ENCODE measurements at places on chromosomes 6 and 20.
A peak's percentile ranks its signal among the peaks of the same experiment; 100 is the strongest.

- DNase-seq: no peak
These were observed 26.1 kb upstream of the KCNB1 start for GRCh38 chr20:49508435-49509199.

DNA sequence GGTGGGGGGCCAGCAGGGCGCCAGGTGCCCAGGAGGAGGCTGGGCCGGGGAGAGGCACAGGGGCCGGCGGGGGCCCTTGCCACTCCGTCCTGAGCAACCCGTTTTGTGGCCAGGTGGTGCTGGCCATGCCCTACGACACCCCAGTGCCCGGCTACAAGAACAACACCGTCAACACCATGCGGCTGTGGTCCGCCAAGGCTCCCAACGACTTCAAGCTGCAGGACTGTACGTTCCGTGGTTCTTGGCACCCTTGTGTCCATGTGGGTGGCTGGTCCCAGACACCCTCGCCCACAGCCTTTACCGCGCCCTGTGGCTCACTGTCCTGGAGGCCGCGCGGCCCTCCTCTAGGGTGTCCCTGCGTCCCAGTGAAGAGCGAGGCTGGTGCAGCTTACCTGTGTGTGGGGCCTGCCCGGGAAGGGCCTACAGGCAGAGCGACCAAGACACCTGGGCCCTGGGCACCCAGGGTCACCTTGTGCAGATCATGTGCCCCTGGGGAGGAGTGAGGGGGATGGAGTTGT is 28.7 kb downstream of the PYGB start:
- no peak for DNase-seq

- DNase-seq: no peak
These were observed 32.1 kb downstream of the C20orf173 start for GRCh38 chr20:35497320-35497719.

DNA sequence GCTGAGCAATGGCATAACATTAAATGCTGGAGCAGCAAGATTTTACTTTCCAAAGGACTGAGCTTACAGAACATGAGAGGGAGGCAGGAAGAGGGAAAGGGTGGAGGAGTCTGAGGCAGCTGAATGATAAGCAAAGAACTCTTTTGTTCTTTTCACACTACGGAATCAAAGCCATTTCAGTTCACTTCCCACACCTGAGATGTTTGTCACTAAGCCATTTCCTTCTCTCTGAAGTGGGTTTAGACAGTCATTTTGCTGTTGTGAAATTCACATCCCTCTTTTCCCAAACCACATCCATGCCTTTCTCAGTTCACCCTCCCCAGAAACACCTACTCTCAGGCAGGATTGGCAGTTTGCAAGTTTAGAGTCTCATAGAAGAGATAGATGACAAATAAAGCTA is 267.9 kb downstream of the ADGRG6 start:
- peak; percentile 38 for DNase-seq

- DNase-seq: no peak
These were observed 202.5 kb downstream of the TFAP2B start for GRCh38 chr6:51021171-51021570.

DNA sequence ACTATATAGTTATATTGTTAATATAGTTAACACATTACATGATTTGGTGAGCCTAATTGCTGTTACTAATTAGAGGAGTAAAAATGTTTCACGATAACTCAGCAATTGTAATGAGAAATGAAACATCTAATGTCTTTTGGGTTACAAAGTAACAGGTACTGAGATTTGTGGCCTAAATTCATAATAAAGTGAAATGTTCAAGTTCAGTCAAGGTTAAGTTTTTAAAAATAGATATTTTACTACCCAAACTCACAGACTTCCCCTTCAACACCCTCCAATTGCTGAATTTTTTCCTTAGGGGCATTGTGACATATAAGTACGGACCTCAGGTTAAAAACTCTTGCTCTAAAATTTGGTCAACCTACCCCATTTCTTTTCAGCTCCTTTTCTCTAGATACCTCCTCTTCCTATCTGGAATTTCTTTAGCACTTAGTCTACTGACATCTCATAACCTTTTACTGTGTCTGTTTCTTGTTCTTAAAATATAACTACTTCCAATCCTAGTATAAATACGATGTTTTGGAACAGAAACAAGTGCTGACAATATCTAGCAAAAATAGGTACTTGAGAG is 112.3 kb upstream of the PRSS16 start:
- no peak for DNase-seq

GRCh38 chr20:49671433-49671832 is 42.2 kb downstream of the B4GALT5 start:
- no peak for DNase-seq

DNA sequence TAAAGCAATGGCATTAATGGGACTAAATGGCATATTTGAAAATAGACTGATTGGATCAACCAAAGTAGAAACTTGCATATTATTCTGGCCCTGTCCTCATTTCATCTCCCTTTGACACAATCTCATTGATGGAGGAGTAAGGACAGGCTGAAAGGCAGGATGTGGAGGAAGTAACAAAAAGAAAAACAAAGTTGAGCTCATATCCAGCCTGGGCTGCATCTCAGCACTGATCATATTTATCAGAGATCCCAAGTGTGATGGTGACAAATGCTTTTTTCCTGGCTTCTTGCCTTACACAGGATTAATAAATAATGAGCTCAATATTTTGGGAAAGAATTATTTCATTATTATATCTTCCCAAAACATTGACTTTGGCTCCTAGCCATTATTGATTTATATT is 622.7 kb downstream of the CD109 start:
- no peak for DNase-seq

DNA sequence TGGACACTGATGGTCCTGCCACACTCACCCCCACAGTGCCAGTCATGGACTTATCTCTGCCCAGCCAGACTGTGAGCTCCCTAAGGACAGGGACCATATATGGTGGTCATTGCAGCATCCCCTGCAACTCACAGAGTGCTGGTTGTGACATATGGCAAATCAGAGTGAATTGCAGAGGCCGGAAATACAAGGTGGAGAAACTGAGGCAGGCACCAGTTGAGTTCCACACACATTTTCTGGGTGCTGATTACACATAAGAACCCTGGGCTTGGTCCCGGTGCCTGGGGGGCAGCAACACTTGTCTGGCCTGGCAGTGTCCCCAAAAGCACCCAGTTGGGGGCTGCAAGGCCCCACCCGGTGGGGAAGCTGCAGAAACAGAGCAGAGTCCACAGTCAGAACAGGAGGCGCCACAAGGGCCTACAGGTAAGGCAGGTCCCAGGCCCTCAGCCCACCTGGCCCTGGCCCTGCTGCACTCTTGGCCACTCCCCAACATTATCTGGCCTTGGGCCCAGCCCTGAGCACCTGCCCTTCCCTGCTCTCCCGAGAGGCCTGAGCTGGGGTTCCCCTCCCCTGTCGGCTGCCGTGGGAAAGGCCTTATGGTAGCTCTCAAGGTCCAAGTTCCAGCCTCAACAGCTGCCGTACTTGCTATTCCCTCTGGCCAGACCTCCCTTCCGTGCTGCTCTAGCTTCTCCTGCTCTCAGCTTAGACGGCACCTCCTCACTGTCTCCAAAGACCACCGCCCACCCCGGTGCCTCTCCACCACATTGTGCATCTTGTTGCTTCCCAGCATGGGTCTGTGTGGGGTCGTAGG is 140.8 kb upstream of the PTPN1 start:
- DNase-seq: no peak

- no peak for DNase-seq
These were observed 16.7 kb upstream of the TGM6 start for GRCh38 chr20:2364044-2364443.

DNA sequence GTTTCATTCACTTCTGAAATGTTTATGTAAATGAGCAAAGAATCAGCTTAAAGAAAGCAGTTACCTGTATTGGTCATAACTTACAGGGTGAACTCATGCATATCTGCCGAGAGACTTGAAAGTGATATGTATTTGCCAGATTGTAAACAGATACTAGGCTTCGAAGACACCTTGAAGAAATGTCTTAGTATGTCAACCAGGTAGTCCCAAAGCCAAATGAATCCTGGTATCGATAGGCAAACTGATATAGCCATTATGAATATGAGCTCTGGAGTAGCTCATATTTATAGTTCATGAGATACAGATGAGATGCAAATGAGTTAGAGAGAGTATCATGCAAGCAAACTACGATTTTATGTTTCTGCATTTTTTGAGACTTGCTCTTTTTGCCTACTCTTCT is 55.8 kb downstream of the RNF182 start:
- DNase-seq: no peak

- DNase-seq: no peak
These were observed 2.6 kb downstream of the TRIM39 start for GRCh38 chr6:30329331-30329730.

DNA sequence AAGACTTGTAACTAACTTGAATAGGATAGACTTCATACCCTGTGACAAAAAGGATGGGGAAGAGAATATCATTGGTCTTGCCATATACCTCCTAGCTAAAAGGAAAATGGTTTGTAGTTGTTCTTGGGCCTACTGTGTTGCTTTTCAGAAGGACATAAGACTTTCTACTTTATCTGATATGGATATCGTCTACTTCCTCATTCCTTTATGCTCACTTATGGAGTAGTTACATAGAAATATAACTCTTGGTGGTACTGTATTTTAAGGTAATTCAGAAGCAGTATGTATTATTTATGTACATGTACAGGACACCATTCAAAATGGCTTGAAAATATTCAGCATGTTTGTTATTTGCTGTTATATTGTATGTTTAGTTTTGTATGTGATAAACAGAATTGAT is 8.0 kb downstream of the FAM217B start:
- DNase-seq: no peak

GRCh38 chr20:31990641-31991338 is 19.4 kb upstream of the CCM2L start:
- no peak for DNase-seq

GRCh38 chr20:22217712-22218352 is 366.5 kb downstream of the FOXA2 start:
- DNase-seq: no peak

DNA sequence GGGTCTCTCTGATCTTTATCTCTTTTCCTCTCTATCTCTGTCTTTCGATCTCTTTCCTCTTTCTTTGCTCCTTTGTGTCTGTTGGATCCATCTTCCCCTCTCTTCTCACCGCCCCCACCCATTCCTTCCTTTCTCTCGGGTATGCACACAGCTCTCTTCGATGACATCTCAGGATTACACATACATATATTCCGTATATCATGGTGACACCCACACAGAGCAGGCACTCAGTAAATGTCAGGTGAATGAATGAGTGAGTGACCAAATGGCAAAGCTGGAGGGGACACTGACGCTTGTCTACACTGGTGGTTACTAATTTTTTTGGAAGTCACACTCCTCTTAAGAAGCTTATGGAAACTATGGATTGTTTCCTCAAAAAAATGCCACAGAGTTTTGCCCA is 9.9 kb downstream of the VSTM2L start:
- no peak for DNase-seq

DNA sequence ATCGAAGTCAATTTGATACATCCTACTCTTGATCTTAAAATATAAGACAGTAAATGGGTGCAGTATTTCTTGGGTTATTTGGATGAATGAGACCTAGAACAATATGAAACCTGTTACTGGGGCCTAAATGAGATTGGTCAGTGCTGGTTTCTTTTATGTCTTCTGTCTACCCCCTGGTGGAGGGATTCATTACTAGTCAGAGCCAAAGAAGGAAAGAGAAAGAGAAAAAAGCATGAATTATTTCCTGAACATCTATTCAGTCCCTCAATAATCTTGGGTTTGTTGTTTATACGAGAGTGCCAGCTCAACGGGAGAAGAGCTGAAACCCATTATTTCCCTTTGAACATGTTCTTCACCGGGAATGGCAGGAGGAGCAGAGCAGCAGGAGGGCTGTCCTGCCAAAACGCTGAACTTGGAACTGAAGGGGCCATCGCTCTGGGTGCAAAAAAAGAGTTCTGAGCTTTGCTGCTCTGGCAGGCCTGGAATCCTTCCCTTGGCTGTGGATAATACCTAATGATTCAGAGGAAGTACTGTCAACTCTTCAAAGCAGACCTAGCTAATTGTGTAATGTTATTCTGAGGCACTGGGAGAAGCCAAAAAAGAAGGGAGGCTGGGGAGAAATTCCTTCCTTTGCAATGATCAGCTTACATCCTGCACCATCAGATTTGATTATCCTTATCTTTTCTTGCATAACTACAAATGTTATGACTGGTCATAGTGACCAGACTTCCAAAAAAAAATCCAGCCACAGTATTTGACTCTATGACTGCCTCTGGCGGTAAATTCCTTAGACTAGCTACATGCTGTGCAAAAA is 72.0 kb downstream of the BLOC1S5 start:
- no peak for DNase-seq

GRCh38 chr6:128446497-128446896 is 73.9 kb downstream of the PTPRK start:
- no peak for DNase-seq

DNA sequence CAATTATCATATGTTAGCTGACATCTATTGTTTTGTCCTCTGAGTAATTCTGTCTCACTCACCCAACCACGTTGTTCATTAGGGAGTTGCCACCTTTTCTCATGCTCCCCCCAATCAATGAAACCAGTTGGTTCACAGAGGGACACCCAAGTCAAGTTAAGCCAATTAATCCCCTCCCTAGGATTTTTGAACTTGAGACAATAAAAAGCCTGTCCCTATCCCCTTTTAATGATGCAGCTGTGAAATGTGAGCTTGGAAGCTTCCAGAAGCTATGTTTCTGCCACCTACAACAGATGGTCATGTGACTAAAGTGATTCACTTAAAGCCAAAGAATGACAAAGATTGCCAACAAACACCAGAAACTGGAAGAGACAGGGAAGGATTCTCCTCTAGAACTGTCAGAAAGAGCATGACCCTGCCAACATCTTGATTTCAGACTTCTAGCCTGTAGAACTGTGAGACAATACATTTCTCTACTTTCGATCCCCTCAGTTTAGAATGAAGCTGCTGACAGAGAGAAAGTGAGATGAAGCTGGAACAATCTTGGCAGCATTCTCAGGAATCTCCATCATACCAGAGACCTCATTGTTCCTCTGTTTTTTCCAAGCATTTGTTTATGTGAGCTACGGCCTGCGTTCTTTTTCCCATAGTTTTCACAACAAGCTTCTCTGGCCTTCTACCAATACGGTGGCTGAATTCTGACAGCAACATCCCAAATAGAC is 57.8 kb upstream of the TPD52L1 start:
- DNase-seq: no peak

DNA sequence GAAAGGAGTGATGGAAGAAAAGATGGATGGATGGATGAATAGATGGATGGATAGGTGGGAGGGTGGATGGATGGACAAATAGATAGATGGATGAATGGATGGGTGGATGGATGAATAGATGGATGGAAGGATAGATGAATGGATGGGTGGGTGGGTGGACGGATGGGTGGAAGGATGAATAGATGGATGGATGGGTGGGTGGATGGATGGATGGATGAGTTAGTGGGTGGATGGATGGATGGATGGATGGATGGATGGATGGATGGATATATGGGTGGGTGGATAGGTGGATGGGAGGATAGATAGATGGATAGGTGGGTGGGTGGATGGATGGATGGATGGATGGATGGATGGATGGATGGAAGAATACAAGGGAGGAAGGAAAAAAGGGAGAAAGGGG is 82.2 kb downstream of the ATXN1 start:
- no peak for DNase-seq

GRCh38 chr6:40328386-40328985 is 258.7 kb downstream of the LRFN2 start:
- DNase-seq: peak; percentile 55

Data from activated naive CD4-positive, alpha-beta T cell treated with anti-CD3 and anti-CD28 coated beads for 36 hours (primary cell).